GM04503 (cell line): ENCODE measurements at places on chromosomes 12 and 14.
A peak's percentile ranks its signal among the peaks of the same experiment; 100 is the strongest.

DNA sequence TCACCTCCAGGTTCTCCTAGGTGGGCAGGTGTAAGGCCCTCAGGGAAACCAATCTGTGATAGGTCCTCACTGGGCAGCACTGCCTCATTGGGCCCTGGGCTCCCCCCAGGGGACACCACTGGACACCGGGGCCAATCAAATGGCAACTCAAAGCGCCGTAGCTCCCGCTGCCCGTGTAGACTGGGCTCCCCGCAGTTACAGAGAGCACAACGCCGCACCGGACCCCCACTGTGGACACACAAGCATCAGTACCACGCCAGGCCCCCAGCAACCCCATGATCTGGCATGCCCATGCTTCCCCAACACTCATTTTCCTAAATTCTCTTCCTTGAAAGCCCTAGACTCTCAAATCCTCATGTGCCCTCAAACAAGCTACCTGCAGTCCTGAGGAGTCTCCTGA, 6.1 kb downstream of the KMT2D start:
- DNase-seq = no peak

GRCh38 chr14:101505236-101505970, 55.9 kb upstream of the DIO3 start:
- DNase-seq = no peak

- DNase-seq = no peak
Measured at GRCh38 chr14:50335389-50335788, 23.3 kb downstream of the DMAC2L start.

GRCh38 chr14:104076743-104077142, 8.8 kb upstream of the ASPG start:
- DNase-seq = no peak

DNA sequence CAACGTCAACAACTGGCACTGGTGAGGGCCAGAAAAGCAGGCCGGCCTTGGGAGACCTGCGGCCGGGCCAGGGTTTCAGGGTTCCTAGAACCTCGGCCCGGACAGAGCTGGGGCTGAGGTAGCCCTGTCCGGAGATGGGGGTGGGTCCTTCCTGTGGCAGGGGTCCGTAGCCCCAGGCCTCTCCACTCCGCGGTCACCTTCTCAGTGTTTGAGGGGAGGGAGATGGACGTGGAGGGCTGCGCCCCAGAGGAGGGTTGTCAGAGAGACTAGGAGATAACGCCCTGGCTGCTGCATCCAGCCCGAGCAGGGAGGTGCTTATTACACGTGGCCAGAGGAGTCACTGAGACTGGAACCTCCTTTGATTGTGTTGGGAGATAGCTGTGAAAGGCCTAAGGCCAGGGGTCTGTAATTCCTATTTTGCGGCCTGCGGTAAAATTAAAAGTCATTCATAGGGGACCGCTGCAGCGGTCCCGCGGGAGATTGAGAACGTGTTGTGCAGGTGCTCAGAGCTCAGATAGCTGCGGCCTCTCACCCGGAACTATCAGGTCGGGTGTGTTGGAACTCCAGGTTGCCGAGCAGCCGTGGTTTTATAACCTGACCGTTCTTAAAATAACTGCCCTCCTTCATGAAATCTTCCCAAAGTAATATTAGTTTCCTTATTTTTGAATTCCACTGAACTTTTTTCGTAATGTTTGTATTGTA, 507 bp downstream of the AHSA1 start:
- no peak for DNase-seq

- DNase-seq = no peak
Measured at GRCh38 chr12:103105971-103106597, 148.6 kb downstream of the ASCL1 start.

DNA sequence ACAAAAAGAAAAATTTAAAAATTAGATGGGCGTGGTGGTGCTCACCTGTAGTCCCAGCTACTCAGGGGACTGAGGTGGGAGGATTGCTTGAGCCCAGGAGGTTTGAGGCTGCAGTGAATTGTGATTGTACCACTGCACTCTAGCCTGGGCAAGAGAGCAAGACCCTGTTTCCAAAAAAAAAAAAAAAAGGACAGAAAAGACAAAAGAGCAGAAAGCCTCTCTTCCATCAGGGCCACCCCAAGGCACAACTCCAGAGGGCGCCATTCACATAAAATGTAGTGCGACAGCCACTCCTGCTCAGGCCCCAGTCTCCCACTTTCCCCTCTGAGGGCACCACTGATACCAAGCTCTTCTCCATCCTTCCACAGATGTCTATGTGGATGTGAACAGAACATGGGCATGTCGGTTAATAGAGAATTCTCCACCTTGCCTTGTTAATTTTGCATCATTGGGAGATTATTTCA, 41.8 kb downstream of the DGLUCY start:
- DNase-seq = no peak

DNA sequence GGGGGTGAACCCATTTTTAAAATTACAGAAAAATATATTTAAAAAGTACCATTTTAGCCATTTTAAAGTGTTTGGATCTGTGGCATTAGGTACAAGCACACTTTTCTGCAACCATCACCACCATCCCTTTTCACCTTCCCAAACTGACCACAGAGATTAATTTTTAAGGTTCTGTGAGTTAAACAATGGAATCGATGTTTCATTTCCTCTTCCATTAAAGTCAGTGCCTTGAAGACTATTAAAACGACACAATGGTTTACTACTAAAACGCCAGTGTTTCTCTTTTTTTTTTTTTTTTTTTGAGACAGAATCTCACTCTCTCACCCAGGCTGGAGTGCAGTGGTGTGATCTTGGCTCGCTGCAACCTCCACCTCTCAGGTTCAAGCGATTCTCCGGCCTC, 78.1 kb upstream of the GPR68 start:
- DNase-seq = no peak

GRCh38 chr12:96889273-96889933, 17.7 kb upstream of the NEDD1 start:
- peak; percentile 31 for DNase-seq

- no peak for DNase-seq
Measured at GRCh38 chr12:99068993-99069747, 424.1 kb downstream of the APAF1 start.

DNA sequence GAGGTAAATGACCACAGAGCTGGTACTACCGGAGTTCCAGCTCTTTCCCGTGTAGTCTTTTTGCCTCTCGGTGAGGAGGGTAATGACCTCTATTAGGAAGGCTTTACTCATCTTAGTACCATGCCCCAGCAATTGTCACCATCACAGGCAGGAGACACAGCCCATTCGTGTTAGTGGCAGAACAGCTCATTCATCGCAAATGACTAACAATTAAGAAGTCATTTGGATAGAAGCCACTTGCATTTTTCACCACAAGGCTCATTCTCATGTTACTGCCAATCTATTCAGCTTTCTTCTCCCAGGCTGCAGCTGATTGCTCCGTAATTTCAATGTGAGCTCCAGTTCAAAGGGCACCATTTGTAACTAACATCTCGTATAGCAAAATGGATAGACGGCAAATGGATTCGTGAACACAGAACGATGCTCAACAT, 718.8 kb upstream of the TMEM132C start:
- peak; percentile 85 for DNase-seq

DNA sequence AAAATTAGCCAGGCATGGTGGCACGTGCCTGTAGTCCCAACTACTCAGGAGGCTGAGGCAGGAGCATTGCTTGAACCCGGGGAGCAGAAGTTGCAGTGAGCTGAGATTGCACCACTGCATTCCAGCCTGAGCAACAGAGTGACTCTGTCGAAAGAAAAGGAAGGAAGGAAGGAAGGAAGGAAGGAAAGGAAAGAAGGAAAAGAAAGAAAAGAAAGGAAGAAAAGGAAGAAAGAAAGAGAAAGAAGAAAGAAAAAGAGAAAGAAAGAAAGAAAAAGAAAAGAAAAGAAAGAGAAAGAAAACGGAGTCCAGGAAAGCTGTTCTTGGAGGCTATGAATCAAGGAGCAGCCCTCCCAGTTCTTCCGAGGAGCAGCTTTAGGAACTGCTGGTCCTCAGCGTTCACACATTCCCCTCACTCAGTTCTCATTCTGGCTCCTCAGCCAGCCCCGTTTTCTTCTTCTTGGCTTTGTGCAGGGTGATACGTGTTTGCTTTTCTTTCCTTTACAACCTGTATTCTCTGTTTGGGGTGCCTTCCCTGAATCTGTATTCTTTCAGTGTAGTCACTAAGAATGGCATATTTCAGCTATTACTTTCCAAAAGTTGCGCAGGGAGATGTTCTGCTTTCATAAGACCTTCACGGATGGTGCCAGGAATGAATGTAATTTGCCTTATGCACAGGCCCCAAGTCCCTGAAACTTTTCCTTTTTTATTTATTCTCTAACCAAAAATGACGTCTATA, 12.2 kb downstream of the FBXL14 start:
- DNase-seq = no peak

DNA sequence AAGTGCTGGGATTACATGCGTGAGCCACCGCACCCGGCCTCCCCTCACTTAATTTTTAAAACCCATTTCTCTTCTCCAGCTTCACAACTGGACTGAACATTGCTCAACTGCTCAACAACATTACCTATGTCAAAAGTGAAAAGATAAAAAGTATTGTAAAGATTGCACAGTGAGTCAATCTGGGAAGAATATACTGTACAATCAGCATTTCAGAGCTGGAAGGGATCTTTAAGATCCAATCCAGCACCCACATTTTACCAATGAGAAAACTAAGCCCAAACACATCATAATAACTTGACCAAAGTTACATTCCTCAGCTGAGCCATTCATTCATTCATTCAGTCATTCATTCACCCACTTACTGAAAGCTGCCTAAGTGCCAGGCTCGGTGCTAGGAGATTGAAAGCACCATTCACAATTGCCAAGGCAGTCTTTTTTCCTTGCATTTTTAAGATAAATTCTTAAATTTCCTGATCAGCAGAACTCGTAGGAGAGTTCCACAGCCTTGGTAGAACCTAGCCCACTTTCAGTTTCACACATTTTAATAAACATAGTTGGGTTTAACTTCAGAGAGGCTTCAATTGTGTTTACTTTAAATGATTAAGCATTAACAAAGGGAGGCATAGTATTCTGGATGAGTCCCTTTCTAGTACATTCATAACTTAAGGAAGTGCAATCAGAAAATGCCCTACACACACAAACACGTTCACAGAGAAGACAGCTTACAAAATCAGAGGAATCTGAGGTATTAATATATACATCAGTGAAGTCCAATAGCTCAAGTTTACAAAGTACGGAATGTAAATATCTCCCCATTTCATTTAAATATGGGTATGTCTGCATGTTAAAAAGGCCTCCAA, 3.0 kb downstream of the GALNT4 start:
- no peak for DNase-seq

- DNase-seq = no peak
Measured at GRCh38 chr14:66395300-66395699, 90.9 kb upstream of the CCDC196 start.

DNA sequence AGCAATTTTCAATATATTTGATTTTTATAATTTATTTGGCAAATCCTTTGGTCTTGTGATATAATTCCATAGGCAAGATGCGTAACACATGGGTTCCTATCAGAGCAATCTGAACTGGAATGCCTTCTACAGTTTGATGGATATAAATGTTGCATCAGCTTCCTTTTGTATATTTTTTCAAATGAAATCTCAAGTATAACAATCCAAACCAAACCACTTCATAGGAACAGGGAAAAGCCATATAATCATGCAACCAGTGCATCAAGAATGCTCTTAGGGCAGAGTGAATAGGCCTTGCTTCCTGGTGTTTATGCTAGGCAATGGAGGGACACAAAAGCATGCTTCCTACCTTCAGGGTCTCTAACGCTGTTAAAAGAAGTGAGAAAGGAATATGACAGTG, 34.5 kb downstream of the EFCAB11 start:
- DNase-seq = no peak

DNA sequence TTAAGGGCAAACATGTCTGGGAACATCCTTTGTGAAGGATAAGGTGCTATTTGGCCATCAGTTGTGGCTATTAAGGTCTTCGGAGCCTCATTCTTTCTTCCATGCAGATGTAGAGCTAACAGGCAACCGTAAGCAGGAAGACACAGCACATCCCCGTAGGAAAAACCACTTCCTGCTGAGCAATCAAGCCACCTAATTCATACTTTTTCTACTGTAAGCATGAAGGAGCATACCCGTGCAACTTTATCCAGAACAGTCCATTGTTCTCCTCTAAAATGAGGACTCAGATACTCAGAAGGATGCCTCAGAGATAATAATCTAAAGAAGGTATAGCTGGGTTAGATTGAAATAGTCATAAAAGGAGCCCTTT, 232.0 kb downstream of the PPM1H start:
- no peak for DNase-seq
